ENCODE measurements at places on chromosomes 2 and 18.

- no peak for DNase-seq
These were observed at the start of gene EVA1A for GRCh38 chr2:75560768-75561565. TSS of gene EVA1A (minus strand) at chr2:75560939. CDS start at chr2:75518140, 42,799 bp downstream.

DNA sequence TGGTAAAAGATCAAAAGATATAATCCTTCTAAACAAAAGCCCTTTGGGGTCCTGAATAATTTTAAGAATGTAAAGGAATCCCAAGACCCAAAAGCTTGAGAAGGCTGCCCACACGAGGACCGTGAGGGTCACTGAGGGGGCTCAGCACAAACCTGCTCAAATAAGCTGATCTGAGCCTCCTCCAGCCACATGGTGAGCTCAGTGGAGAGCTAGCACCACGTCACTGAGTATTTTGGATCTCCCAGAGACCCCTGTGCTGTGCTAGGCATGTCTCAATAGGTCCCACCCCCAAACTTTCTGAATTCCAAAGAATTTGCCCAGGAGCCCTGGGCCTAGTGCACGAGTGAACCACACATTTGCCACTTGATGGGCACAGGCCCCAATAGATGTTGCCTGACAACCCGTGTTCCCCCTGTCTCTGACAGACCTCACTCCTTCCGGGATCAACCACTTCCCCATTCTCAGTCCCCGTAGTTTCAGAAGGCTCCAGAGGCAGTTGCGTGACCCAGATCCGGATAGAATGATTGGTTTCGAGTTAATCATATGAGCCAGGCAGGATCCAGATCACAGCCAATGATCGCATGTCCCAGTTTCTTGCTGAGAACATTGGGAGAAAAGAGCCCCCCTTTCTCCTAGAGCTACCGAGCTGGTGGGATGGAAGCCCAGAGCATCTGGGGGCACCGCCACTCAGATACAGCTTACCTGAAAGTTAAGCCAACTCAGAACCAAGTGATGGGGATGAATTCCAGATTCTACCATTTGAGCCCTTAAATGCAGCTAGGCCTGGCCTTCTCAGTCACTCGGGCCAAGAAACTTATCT lies 203.8 kb downstream of the TNS1 start:
- no peak for DNase-seq

- DNase-seq: no peak
These were observed 78.4 kb upstream of the CTDP1 start for GRCh38 chr18:79601234-79601633.

GRCh38 chr2:11416186-11416585 lies 49.8 kb downstream of the E2F6 start:
- DNase-seq: no peak

- DNase-seq: no peak
These were observed 83.7 kb upstream of the GALNT5 start for GRCh38 chr2:157173740-157174184.

DNA sequence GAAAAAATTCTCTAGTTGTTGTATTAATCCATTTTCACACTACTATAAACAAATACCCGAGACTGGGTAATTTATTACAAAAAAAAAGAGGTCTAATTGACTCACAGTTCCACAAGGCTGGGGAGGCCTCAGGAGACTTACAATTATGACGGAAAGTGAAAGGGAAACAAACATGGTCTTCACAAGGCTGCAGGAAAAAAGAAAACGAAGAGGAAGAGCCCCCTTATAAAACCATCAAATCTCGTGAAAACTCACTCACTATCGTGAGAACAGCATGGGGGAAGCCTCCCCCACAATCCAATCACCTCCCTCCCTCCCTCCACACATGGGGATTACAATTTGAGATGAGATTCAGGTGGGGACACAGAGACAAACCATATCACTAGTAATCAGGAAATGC lies 61.7 kb upstream of the SPTBN1 start:
- no peak for DNase-seq

DNA sequence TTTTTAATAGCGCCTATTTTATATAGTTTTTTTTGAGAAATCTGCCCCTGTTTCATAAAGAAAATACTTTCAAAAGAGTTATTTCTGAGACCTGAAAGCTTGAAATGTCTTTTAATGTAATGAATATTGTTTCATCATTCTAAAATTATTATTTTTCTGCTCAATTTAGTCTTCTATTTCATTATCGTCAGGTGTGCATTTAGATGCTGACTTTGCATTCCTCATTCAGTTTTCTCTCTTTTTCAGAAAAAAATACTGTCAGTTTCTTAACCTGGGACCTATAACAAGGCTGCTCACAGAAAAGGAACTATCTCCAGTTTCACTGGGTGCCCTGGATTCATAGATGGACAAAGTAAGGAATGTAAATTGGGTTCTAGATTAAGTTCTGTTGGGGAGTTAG lies 1631.7 kb downstream of the SUCLG1 start:
- no peak for DNase-seq

GRCh38 chr2:226652983-226653765 lies 146.4 kb downstream of the IRS1 start:
- DNase-seq: no peak

DNA sequence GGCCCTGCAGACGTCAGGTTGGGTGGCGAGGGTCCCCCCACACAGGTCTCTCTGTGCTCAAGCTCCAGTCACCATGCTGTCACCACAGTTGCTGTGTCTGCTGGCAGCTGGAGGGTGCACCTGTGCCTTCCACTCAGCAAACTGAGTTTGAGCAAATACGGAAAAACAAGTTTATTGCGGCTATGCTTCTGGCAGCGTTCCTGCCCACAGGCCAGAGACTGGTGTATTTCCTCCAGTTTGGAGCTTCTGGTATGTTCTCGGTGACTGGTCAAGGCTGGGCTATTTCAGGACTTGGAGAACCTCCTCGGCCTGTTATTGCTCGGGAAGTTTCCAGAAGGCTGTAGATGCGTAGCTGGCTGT lies 132.6 kb downstream of the SEPTIN10 start:
- no peak for DNase-seq

DNA sequence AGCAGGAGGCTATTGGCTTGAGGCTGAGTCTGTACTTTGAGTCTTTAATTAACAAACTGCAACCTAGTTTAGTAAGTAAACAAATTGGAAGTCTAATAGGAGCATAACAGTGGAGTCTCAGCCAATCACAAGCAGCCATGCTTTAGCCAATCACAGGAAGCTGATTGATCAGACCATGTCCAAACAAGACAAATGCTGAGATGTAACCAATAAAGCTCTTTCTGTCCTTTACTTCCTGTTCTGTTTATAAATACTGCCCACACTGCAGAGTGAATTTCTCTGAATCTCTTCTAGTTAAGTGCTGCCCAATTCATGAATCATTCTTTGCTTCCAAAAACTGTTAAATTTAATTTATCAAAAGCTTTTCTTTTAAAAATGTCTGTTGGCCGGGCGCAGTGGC lies 146.6 kb upstream of the DLX2 start:
- no peak for DNase-seq

DNA sequence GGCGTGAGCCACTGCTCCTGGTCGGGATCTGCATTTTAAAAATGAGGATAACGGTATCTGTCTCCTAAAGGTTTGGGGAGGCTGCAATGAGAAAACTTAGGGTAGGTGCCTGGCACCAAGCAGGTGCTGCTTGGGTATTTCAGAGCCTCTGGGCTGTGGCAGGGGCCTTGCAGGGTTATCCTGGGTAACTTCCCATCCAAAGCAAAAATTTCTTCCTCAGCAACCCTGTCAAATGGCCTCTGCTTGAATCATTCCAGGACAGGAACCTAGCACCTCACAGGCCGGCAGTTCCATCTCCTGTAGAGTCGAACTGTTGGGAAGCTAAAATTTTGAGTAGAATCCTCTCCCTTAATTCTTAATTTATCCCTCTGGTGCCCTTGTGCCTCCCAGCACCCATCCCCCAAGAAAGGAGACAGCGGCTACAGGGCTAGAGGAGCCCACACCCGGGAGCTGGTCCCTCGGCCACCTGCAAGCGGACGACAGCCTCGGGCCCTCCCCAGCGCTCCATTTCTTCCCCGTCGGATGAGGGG lies 868 bp downstream of the CGREF1 start:
- DNase-seq: no peak

DNA sequence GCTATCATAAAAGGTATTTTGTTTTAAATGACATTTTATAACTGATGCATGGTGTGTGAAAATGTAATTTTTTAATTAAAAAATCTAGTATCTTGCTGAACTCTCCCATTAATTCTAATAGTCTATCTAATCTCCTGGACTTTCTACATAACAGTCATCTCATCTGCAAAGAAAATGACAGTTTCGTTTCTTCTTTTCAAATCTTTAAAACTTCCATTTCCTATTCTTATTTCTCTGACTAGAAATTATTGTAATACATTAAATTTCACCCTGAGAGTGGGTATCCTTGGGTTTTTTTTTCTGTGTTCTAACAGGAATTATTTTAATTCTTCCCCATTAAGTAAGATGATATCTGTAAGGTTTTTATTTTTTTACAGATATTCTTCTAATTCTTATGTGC lies 120.1 kb downstream of the KCNF1 start:
- no peak for DNase-seq

- no peak for DNase-seq
These were observed 246.8 kb upstream of the RAB6C start for GRCh38 chr2:129732630-129733026.

- no peak for DNase-seq
These were observed 146.0 kb downstream of the MAP4K4 start for GRCh38 chr2:101843471-101843870.

- no peak for DNase-seq
These were observed 146.3 kb downstream of the GCA start for GRCh38 chr2:162490052-162490717.

DNA sequence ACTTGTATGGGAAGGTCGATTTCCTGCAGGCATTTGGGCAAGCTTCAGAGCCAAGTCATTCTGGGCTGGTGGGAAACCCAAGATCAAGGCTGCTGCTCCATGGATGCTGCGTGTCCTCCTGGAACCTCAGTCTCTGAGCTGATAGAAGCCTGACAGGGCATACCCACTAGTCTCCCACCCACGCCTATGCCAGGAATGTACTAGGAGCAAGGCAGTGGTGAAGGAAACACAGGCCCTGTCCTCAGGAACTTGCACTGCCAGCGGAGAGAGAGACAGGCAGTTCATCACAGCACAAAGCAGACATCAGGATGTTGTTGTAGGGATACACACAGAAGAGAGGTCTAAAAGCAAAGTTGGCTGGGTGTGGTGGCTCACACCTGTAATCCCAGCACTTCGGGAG lies 84.2 kb downstream of the PLB1 start:
- DNase-seq: no peak

- no peak for DNase-seq
These were observed 36.7 kb downstream of the TTC39C start for GRCh38 chr18:24051031-24051947.

DNA sequence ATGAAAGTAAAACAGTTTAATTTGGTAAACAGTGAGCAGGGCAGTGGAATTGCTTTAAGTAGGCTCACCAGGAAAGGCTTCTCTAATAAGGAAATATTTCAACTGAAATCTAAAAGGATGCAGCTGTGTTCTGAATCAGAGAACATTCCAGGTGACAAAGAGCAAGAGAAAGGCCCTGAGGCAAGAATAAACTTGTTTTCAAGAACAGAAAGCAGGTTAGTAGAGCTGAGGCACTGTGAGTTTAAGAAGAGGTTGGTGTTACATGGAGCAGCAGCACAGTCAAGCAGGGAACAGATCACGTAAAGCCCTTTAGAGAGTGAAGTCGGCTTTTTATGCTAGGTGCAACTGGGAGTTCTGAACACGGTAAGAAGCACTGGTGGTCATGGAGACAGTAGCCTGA lies 57.0 kb upstream of the SCN1A start:
- DNase-seq: no peak

GRCh38 chr2:159262226-159262625 lies 24.3 kb downstream of the WDSUB1 start:
- no peak for DNase-seq

DNA sequence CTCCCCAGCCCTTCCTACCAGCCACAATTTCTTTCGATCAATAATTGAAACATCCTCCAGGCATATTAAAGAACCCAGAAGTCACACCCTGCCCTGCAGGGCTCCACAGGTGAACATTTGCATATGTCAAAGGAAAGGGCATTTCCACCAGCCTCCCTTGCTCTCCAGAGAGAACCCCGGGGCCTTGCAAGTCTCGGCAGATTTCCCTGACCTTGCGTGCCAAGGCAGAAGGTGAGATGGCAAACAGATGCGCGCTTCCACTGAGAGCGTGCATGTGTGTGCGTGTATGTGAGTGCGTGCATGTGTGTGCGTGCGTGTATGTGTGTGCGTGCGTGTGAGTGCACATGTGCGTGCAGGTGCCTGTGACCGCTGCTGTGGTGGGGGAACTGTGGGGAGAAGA lies 120.3 kb downstream of the INO80D start:
- no peak for DNase-seq

GRCh38 chr18:28581521-28582071 lies 404.7 kb upstream of the CDH2 start:
- DNase-seq: peak; percentile 23

DNA sequence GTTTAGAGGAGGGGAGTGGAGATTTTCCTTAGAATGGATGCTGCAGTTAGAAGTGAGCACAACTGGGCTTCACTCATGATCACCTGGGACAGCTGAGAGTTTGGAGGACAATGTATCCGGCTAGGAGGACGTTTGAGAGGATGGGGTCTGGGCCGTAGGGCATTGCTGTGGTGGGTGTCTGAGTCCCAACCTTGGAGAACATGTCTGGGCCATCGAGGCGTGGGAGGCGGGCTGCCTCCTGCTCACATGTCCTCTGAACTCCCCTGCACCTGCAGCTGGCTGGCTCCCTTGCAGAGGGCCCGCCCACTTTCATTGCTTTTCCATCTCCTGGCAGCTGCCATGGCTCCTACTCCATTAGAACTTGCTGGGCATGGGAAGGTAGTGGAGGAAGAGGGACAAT lies 203.0 kb upstream of the PXDN start:
- no peak for DNase-seq

DNA sequence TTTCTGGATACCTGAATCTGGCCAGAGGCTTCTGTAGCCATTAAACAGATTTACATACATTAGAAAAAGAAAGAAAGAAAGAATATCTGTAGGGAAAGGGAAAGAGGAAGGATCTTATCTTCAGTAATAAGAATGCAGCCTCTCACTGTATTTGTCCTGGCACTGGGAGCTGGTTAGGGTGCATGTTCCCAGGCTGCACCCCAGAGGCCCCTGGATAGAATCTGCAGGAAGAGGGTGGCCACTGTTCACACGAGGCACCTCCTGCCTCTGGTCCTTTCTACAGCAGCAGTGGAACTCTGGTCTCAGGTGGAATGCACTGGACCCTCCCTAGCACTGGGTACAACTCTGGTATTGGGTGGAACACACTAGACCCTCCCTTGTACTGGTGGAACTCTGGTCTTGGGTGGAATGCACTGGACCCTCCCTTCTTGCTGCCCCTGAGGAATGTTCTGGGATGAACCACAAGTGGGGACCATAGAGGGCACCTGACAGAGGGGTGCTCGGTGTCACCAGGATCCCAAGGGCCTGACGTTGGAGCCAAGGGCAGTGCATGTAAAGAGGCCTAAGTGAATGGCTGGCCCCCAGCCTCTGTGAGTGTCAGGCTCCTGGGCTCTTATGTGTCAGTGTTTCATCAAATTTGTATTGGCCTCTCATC lies 27.4 kb upstream of the PXDN start:
- DNase-seq: no peak

- no peak for DNase-seq
These were observed 1626.2 kb downstream of the LRP1B start for GRCh38 chr2:140504601-140505000.
